ENCODE measurements at places on chromosomes 7 and 10.

- H3K27me3 ChIP-seq, result no peaks in the 10 kb centered on the region
- peaks cover 4% of the 10 kb centered on the region for H3K4me1 ChIP-seq
- no peak for DNase-seq
- H3K27ac ChIP-seq, result no peak overlapping the region
- H3K36me3 ChIP-seq, result no peaks in the 10 kb centered on the region
- H3K4me3 ChIP-seq, result no peak overlapping the region
Observed at GRCh38 chr7:105438254-105438653, 49.5 kb upstream of the SRPK2 start.

DNA sequence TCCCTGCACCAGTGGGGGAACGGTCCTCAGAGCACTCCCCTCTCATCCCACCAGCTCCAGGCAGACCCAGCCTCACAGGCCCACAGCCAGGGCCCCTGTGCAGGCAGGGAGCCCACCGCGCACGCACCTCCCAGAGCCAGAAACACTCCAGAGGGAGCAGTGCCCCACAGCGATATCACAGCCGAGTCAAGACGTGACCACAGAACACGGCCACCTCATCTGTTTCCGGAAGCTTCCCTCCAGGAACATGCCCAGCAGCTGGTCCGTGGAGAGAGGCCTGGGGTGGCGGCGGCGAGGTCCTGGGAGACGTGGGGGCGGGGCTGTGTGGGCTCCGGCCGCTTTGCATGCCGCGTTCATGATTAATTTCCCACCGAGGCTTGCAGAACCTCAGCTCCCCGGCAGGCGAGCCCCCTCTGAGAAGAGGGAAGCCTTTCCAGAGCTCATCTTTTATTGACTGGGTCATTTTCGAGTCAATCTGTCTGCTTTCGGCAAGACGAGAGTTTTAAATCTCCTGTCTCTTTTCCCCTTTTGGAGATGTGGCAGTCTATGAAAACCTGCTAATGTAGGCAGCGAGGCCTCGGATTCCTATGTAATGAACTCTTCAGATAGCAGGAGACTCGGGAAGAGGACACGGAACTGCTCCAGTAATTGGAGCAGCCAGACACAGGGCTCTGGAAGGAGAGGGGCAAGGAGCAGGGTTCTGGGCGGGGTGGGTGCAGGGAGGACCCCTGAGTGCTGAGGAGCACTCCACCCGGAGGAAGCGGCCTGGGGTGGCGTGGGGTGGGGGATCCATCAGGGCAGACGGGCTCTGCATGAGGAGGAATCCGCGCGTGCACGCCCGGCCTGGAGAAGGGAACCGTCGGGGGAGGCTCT, 242.8 kb downstream of the ELFN1 start:
- H3K4me1 ChIP-seq, result peaks cover 9% of the 10 kb centered on the region
- DNase-seq, result no peak
- H3K36me3 ChIP-seq, result peaks cover 2% of the 10 kb centered on the region
- no peak overlapping the region for H3K27ac ChIP-seq

DNA sequence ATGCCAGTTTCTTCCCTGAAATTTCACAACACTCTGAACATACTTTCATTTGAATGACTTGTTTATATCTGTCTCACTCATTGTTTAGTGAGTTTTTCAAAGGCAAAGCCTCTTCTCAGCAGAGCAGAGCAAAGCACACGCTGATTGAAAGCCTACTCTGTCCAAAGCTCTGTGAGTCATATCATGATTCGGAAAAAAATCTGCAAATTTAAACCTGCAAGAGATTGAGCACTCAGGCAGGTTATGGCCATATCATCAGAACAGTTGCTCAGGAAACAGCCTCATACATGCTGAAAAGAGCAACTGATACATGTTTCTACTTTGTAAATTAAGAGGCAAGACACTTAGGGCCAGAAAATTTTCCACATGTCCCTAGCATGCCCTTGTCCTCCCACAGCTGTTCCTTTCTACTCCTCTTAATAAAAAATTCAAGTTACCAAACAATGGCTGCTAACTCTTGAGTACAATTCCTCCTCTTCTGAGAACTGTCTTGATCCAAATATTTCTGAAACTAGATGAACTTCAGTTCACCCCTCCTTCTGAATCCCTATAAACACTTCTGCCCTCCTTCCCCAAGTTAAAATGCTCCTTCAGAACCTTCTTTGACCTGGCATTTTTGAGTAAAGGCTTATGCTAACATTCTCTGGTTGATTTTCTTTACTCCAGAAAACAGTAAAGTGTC, 140.6 kb upstream of the HPS1 start:
- H3K4me3 ChIP-seq, result no peak overlapping the region
- H3K4me1 ChIP-seq, result peaks cover 9% of the 10 kb centered on the region
- DNase-seq, result no peak
- no peak overlapping the region for H3K27ac ChIP-seq
- H3K36me3 ChIP-seq, result no peaks in the 10 kb centered on the region
- H3K27me3 ChIP-seq, result peaks cover 30% of the 10 kb centered on the region

GRCh38 chr7:158289761-158290523, 297.7 kb downstream of the PTPRN2 start:
- H3K27ac ChIP-seq, result no peak overlapping the region
- no peaks in the 10 kb centered on the region for H3K27me3 ChIP-seq

GRCh38 chr7:137978464-137979237, 23.2 kb downstream of the CREB3L2 start:
- H3K4me1 ChIP-seq, result peaks cover 22% of the 10 kb centered on the region
- H3K4me3 ChIP-seq, result no peak overlapping the region
- peaks cover 2% of the 10 kb centered on the region for H3K36me3 ChIP-seq

DNA sequence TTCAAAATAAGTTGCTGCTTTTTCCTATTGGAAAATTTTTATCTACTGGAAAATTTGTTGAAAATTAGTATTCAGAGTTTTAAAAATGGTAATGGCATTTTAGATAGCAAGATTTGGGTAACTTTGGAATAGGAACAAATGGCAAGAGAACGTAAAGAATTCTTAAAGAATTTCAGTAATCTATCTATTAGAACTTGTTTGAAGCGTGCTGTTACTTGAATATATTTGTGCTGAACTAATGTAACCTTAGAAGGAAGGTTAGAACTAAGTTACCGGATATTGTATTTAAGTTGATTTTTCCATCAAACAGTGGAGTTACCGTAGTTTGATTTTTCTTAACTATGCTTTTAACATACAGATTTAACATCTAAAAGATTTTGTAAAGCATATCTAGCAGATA, 25.9 kb downstream of the SEPTIN7 start:
- no peak overlapping the region for H3K4me3 ChIP-seq
- no peak overlapping the region for H3K27ac ChIP-seq
- DNase-seq, result no peak
- H3K27me3 ChIP-seq, result no peaks in the 10 kb centered on the region
- peaks cover 31% of the 10 kb centered on the region for H3K4me1 ChIP-seq
- peaks cover 4% of the 10 kb centered on the region for H3K36me3 ChIP-seq

- no peaks in the 10 kb centered on the region for H3K36me3 ChIP-seq
- no peak overlapping the region for H3K4me3 ChIP-seq
- peaks cover 47% of the 10 kb centered on the region for H3K27me3 ChIP-seq
- no peak overlapping the region for H3K27ac ChIP-seq
- no peak for DNase-seq
- no peaks in the 10 kb centered on the region for H3K4me1 ChIP-seq
Observed at GRCh38 chr10:51029172-51029641, 45.1 kb upstream of the PRKG1 start.

- DNase-seq, result no peak
- no peaks in the 10 kb centered on the region for H3K4me1 ChIP-seq
- no peak overlapping the region for H3K4me3 ChIP-seq
- H3K36me3 ChIP-seq, result peaks cover 2% of the 10 kb centered on the region
Observed at GRCh38 chr7:29398011-29398410, 165.6 kb upstream of the PRR15 start.

DNA sequence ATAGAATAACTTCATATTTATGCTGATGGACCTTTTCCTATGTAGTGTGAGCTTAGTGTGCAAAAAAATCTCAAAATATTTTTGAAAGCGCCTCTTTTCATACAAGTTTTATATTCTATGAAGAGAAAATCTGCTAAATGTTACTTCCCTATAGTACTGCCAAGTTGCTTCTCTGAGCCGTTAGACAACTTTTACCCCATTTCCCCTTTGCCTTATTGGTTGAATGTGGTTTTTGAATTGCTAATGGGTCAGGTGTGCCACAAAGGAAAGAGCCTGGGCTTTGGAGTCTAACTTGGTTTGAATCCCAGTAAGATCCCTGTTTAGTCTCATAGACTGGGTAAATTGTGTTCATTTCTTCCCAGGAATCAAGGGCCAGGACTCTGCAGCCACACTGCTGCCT, 261.5 kb downstream of the SNX10 start:
- H3K4me1 ChIP-seq, result no peaks in the 10 kb centered on the region
- H3K4me3 ChIP-seq, result no peak overlapping the region

DNA sequence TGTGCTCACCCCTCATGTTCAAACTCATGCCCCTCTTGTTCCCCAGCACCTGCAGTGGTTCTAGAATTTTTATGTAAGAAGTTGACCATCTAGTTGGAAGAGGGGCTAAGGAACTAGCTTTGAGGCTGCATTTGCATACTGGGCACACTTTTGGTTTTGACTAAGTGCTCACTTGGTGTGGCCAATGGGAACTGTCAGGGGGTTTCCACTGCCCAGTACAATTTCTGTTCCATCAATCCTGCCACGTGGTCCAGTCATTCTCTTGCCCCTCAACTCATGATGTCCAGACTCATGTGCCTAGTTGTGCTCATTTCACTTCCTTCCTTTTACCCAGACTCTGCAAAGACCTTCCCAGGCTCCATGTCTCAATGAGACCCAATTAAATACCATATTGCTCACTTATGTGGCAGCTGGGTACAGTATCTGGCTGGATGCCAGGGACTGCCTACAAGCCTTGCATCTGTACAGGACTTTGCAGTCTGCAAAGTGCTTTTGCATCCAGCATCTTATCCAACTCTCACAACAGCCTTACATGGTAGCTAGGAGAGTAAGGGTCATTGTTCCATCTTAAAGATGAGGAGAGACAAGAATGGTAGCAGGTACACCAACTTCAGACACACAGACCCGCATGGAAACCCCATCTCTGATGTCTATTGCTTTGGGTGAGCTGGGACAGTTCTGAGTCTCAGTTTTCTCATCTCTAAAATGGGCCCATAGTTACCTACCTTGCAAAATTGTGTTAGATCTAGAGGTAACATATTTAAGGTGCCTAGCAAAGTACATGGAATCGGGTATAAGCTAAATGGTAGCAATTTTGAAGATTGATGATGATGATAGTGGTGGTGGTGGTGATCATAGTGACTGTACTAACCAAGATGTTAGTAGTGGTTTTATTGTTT, 30.1 kb upstream of the KCNMA1 start:
- peaks cover 60% of the 10 kb centered on the region for H3K27me3 ChIP-seq
- H3K4me1 ChIP-seq, result no peaks in the 10 kb centered on the region
- no peak for DNase-seq
- H3K4me3 ChIP-seq, result no peak overlapping the region
- H3K36me3 ChIP-seq, result peaks cover 7% of the 10 kb centered on the region
- H3K27ac ChIP-seq, result no peak overlapping the region

- no peaks in the 10 kb centered on the region for H3K36me3 ChIP-seq
- no peak for DNase-seq
- no peaks in the 10 kb centered on the region for H3K4me1 ChIP-seq
- peaks cover 5% of the 10 kb centered on the region for H3K27me3 ChIP-seq
- no peak overlapping the region for H3K27ac ChIP-seq
Observed at GRCh38 chr7:3180604-3181003, 120.4 kb upstream of the SDK1 start.

GRCh38 chr10:2734603-2735002, 332.7 kb upstream of the PFKP start:
- H3K4me1 ChIP-seq, result no peaks in the 10 kb centered on the region
- H3K4me3 ChIP-seq, result no peak overlapping the region
- DNase-seq, result no peak
- H3K27ac ChIP-seq, result no peak overlapping the region
- no peaks in the 10 kb centered on the region for H3K36me3 ChIP-seq

DNA sequence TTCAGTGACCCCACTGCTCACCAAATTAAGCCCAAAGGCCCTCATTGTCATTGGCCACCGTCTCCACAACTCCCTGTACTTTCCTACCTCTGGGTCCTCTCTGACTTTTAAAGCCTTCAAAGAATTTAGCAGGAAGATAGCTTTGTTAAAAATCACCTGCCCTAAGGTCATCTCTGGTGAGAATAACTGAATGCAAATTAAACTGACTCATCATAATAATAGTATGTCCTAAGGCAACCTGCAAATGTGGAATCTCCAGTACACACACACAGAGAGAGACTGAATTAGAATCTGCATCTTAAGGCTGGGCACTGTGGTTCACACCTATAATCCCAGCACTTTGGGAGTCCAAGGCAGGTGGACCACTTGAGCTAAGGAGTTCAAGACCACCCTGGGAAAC, 24.1 kb downstream of the OAT start:
- H3K27me3 ChIP-seq, result no peaks in the 10 kb centered on the region
- no peak overlapping the region for H3K4me3 ChIP-seq
- H3K27ac ChIP-seq, result no peak overlapping the region
- DNase-seq, result no peak

- no peak overlapping the region for H3K27ac ChIP-seq
- H3K36me3 ChIP-seq, result peaks cover 4% of the 10 kb centered on the region
- H3K4me3 ChIP-seq, result no peak overlapping the region
- DNase-seq, result no peak
- peaks cover 12% of the 10 kb centered on the region for H3K4me1 ChIP-seq
- no peaks in the 10 kb centered on the region for H3K27me3 ChIP-seq
Observed at GRCh38 chr10:93701866-93702209, 554 bp downstream of the FRA10AC1 start.

GRCh38 chr7:99559175-99559915, 903 bp downstream of the ZNF655 start:
- peak overlapping the region; percentile 100 for H3K27ac ChIP-seq
- peak overlapping the region; percentile 100 for H3K4me3 ChIP-seq
- H3K36me3 ChIP-seq, result peaks cover 19% of the 10 kb centered on the region

- no peaks in the 10 kb centered on the region for H3K4me1 ChIP-seq
- no peak for DNase-seq
- H3K36me3 ChIP-seq, result peaks cover 8% of the 10 kb centered on the region
- no peak overlapping the region for H3K27ac ChIP-seq
- no peak overlapping the region for H3K4me3 ChIP-seq
Observed at GRCh38 chr7:77209479-77210139, 10.0 kb upstream of the FGL2 start.

- H3K27me3 ChIP-seq, result peaks cover 34% of the 10 kb centered on the region
- no peak overlapping the region for H3K27ac ChIP-seq
- H3K36me3 ChIP-seq, result peaks cover 5% of the 10 kb centered on the region
- peaks cover 8% of the 10 kb centered on the region for H3K4me1 ChIP-seq
- DNase-seq, result no peak
- H3K4me3 ChIP-seq, result no peak overlapping the region
Observed at GRCh38 chr10:86392723-86393094, 26.1 kb upstream of the GRID1 start.

- H3K27me3 ChIP-seq, result peaks cover 24% of the 10 kb centered on the region
- no peak for DNase-seq
- H3K4me3 ChIP-seq, result no peak overlapping the region
- no peak overlapping the region for H3K27ac ChIP-seq
- no peaks in the 10 kb centered on the region for H3K4me1 ChIP-seq
- no peaks in the 10 kb centered on the region for H3K36me3 ChIP-seq
Observed at GRCh38 chr10:131657318-131657984, 243.4 kb upstream of the PPP2R2D start.

- H3K4me3 ChIP-seq, result no peak overlapping the region
- no peak for DNase-seq
- H3K4me1 ChIP-seq, result peaks cover 4% of the 10 kb centered on the region
- no peaks in the 10 kb centered on the region for H3K27me3 ChIP-seq
Observed at GRCh38 chr10:119845656-119846055, 27.0 kb downstream of the MCMBP start.

- no peaks in the 10 kb centered on the region for H3K4me1 ChIP-seq
- H3K27ac ChIP-seq, result no peak overlapping the region
- DNase-seq, result no peak
- no peaks in the 10 kb centered on the region for H3K27me3 ChIP-seq
Observed at GRCh38 chr10:54905578-54906192, 104.7 kb upstream of the PCDH15 start.

GRCh38 chr10:94137747-94138146, 144.0 kb downstream of the PLCE1 start:
- peaks cover 13% of the 10 kb centered on the region for H3K27me3 ChIP-seq
- no peaks in the 10 kb centered on the region for H3K4me1 ChIP-seq
- no peaks in the 10 kb centered on the region for H3K36me3 ChIP-seq
- DNase-seq, result no peak
- H3K4me3 ChIP-seq, result no peak overlapping the region

All from T-helper 17 cell (primary cell).